Activated naive CD8-positive, alpha-beta T cell treated with anti-CD3 and anti-CD28 coated beads, Interleukin-2, amount 10 ng/mL, durations not matched to agents 7 days and 5 days (primary cell): ENCODE measurements at places on chromosomes 16 and 17. TPM values are rescaled to one million over a fixed set of nuclear protein-coding genes. Genes with fewer than 3 reads are reported as not detected.

- DNase-seq, result no peak
Measured at GRCh38 chr17:48930435-48930873, 14.2 kb downstream of the SNF8 start.

- peak; percentile 37 for DNase-seq
Measured at GRCh38 chr17:39462631-39463375, 1.5 kb downstream of the CDK12 start.

- peak; percentile 74 for DNase-seq
Measured at GRCh38 chr16:30063893-30064728, 1.4 kb upstream of the ALDOA start.

GRCh38 chr17:38706505-38707216 lies 1.6 kb downstream of the MLLT6 start:
- DNase-seq, result no peak

- no peak for DNase-seq
Measured at GRCh38 chr17:77476931-77477805, 336.4 kb downstream of the SEC14L1 start.

DNA sequence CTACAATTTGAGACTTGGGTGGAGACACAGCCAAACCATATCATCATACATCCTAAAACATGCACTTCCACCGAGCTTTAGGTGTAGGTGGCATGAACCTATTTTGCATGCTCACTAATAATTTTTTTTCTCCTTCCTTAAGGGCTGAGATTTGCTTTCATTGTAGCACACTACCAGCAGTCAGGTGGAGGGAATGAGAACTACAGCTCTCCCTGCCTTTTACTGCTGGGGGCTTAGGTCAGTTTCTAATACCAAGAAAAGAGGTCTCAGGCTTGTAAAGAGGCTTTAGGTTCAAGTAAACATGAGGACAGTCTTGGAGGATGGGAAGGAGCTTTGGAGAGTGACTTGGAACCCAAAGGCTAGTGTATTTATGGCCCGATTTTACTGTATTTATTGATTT lies 22.0 kb downstream of the CFAP20 start:
- no peak for DNase-seq

DNA sequence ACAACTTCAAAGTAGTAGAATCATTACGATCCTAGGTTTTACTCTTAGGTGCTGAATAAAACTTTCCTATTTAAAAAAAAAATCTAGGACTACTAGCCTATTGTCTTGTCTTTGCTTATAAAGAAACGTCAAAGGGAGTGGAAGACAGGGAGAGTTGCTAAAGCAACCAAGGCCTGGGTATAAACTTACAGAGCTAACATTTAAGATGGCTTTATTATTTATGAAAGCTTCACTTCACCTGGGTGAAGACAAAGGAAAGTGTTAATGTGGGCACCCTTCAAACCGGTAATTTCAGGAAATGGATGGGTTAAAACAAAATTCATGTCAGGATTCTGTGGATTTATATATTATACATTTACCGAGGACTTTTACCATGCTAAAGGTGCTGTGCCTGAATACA lies 2.5 kb downstream of the DUSP14 start:
- no peak for DNase-seq

- DNase-seq, result no peak
Measured at GRCh38 chr16:53891409-53892139, 187.6 kb downstream of the FTO start.

DNA sequence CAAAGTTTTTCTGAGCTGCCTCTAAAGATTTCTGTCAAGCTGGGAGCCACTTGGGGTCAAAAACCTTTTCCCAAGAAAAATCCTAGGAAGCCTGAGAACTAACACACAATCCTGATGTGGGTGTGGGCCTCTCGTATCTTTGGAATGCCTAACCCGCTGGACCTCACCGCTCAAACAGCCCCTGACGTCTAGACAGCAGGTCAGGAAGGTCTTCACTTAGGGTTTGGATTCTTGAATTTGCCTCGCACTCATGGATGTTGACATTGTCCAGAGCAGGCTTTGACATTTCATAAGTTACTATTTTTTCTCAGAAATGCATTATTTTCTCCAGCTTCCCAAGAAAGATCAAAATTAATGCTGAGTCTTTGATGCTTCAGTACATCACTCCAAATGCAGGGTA lies 18.9 kb downstream of the TEX2 start:
- no peak for DNase-seq

GRCh38 chr16:57711993-57712392 lies 17.4 kb downstream of the DRC7 start:
- DNase-seq, result no peak

DNA sequence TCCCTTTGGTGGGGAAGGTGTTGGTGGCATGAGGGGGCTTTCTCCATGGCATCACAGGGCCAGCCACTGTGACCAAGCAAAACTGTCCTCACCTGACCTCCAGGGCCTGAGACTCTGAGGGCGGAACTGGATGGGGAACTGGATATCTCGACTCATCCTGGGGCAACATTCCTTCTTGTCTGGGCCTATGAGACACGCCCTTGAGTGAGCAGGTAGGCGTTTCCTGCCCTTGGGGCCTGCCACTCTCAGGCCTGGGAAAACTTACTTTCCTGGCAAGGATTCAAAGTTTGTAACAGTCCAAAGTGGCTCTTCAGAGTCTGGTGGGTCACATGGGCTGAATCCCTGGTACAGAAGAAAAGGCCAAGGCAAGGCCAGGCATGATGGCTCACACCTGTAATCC lies 9.6 kb downstream of the MT1X start:
- DNase-seq, result no peak

DNA sequence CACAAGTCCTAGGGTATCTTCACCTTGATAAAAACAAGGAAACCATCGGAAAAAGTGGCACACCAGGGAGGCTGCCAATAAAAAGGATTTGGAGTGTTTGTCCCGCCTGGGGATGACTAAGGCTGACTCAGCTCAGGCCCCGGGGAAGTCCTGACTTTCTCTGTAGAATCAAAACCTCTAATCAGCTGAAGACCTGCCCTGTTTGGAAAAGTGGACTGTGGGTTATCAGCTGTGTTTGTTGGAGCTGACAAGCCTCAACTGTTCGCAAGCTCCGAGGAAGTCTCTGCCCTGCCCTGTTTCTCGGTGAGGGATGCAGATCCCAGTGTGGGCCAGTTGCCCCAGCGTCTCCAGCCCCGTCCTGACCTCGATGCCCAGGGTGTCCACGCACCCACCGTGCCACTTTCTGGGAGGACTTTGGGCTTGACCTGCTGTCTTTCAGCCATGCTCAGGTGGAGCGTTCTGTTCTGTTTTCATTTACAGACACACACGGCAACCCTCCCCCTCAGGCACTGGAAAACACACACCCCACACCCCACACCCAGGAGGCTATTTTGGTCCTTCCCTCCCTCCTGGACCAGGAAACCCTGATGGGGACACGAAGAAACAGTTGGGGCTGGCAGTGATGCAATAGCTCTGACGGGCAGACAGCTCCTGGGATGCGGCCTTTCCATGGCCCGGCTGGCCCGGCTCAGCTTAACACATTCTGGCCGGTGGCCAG lies 27.6 kb upstream of the PITPNA start:
- DNase-seq, result no peak

GRCh38 chr16:84628226-84628731 lies 10.4 kb upstream of the COTL1 start:
- DNase-seq, result no peak

DNA sequence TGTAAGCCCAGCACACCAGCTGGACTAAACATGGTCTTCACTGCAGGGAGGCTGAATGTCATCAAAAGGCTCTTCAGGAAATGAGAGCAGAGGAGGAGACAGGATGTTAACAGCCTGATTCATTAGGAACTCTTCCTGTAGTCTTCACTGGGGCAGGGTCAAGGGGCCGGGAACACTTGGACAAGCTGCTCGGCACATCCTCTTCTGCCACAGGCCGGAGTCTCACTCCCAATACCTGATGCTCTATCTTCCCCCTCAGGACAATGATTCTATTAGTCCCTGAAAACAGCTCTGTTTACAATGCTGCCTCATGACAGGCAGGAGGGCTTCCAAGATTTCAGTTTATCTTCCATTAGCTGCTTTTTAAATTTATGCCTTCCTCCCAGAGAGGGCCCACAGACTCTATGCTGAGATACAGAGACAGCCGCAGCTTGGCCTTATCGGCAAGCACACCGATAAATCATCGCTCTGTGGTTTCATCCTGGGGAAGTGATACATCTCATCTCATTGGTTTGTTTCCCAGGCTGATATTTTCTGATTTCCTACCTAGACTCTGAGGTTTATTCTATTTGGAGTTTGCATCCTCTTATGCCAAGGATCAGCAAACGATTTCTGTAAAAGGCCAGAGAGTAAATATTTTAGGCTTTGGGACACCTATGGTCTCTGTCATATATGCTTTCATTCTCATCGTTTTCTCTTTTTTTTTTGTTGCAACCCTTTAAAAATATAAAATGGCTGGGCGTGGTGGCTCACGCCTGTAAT lies 214.0 kb upstream of the ASIC2 start:
- DNase-seq, result no peak

GRCh38 chr16:89873972-89874689 lies 739 bp downstream of the TCF25 start:
- DNase-seq, result peak; percentile 92

DNA sequence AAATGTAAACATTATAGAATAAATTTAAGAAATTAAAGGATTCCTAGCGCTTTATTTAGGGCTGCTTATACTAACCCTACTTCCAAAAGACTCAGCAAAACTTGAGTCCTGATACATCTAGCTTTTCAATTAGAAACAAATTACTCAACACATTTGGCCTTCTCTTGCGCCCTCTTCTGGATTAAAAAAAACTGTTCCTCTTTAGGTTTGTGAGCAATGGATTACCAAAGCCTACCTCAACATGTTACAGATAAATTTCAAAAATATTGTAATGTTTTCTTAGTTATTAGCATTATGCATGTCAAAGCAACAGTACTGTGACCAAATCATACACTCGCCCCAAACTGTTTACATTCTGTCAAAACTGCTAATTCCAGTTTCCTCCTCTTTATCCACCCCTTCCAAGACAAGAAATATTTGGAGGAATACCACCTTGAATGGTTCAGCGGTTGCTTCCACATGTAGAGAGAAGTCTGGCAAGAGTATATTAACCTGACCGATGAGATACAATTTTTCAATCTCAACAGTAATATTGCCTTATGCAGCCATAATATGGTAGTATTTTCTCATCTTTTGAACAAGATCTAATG lies 2.7 kb downstream of the NUFIP2 start:
- no peak for DNase-seq

DNA sequence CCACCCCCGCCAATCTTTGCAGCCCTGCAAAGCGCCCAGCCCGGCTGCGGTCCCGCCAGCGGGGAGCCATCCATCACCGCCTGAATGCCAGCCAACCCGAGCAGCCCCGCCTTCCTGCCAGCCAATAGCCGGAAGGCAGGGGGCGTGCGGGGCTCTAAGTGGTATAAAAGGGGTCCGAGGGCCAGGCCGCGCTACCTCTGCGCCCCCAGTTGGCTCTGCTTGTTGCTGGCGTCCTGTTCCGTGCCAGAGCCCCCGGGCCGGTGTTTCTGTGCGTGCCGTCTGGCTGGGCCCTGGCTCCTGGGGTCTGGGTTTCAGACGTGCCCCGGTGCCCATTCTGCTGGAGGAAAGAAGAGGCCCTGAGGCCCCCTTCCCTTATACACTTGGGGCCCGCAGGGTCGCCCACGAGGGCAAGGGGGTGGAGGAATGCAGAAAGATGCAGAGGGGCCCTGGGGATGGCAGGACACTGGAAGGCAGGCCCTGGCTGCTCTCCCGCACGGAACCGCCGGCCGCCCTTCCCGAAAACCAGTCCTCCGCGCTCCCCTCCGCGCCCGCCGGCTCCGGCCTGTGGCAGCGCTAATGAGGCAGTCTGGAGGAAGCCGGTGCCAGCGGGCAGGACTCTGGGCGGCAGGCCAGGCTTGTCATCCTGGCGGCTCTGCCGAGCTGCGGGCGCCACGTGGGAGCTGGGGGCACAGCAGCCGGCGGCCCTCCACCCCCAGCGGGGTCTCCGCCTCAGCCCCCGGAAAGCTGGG lies 14.0 kb downstream of the COPZ2 start:
- DNase-seq, result peak; percentile 60

DNA sequence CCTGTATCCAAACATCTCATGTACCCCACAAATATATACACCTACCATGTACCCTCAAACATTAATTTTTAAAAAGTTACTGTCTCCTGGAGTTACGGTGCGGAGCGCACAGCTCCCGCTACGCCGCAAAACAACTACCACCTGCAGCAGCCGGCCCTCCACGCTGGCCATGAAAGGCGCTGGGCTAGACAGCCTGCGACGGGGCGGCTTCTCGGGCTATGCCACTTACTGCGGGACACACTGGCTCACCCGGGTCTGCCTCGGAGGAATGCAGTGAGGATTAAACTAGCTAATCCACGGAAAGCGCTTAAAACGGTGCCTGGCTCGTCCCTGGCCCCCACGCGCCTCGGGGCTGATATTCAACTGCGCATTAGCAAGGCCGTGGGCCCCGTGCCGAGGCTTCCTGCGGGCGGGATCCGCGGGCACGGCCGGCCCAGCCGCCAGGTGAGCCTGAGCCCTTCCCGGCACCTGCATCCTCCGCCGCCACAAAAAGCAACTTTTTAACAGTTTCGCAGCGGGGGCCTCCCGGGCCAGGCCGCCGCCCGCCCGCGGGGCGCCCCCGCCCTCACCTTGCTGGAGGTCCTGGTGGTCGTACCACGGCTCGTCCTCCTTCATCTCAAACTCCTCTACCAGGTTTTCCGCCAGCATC lies 633 bp downstream of the CDR2 start:
- DNase-seq, result no peak

GRCh38 chr17:35795007-35795870 lies at the start of gene MMP28:
Gene MMP28, minus strand, starts transcription at chr17:35795641. Its CDS starts 264 bp downstream, at chr17:35795377.
- DNase-seq, result peak; percentile 66

- DNase-seq, result peak; percentile 28
Measured at GRCh38 chr16:85398688-85399582, 214.2 kb upstream of the GSE1 start.

- peak; percentile 41 for DNase-seq
Measured at GRCh38 chr17:39599004-39599664, 8.6 kb downstream of the NEUROD2 start.

GRCh38 chr17:42832934-42833766 lies at the start of gene PSME3:
Gene PSME3, plus strand, starts transcription at chr17:42833397. Its CDS starts 235 bp downstream, at chr17:42833632.
- DNase-seq, result peak; percentile 92

- DNase-seq, result peak; percentile 52
Measured at GRCh38 chr16:30924076-30924912, 922 bp downstream of the FBXL19 start.

DNA sequence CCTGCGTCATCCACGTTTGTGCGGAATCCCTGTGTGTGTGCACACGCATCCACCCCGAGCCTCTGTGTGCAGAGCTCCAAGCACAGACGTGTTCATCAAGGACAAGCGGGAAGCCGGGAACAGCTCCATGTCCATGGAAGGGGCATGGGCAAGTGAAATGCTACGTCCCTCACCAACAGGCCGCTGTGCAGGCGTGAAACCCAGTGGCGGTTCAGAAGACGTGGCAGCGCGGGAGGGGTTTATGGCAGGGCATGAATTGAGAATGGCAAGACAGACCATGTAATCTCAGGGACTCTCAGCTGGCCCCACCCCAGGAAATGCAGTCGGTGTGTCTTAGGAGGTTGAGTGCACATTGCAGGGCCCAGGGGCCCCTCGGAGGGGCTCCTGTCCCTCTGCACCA lies 52.7 kb downstream of the TBC1D16 start:
- peak; percentile 19 for DNase-seq

GRCh38 chr16:85798901-85799496 lies 345 bp downstream of the EMC8 start:
- DNase-seq, result no peak

The EVPL gene
- 0.78 TPM for total RNA-seq

The STX4 gene
- total RNA-seq, result 82.8 TPM

The FAM171A2 gene
- total RNA-seq, result 0.37 TPM

The TMEM235 gene
- not detected for total RNA-seq

The KRT15 gene
- total RNA-seq, result not detected

The KCNH6 gene
- total RNA-seq, result not detected

The ZNF778 gene
- 9.0 TPM for total RNA-seq

The VAT1 gene
- total RNA-seq, result 34.0 TPM

The TPSB2 gene
- total RNA-seq, result not detected

The KRT24 gene
- not detected for total RNA-seq

The ODAD4 gene
- total RNA-seq, result 0.65 TPM

The CLDN6 gene
- not detected for total RNA-seq

The NUPR1 gene
- total RNA-seq, result not detected
